ENCODE measurements at places on chromosomes 5 and 9. TPM values are rescaled to one million over a fixed set of nuclear protein-coding genes. Genes with fewer than 3 reads are reported as not detected.

DNA sequence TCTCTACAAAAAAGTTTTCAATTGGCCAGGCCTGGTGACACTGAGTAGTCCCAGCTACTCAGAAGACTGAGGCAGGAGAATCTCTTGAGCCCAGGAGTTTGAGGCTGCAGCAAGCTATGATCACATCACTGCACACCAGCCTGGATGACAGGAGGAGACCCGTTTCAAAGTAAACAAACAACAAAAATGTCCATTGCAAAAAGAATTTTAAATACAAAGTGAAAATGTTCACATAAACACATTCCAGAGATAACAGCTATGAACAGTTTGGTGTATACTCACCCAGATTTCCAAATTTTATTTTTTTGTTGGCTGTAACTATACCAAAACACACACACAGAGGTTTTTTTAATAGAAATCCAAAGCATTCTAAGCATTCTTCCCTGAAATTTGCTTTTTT lies 39.8 kb downstream of the ADRA1B start:
- no peak for DNase-seq

GRCh38 chr9:126372716-126373115 lies 46.1 kb downstream of the MVB12B start:
- DNase-seq = no peak

GRCh38 chr5:166856791-166857190 lies 1434.7 kb upstream of the WWC1 start:
- DNase-seq = no peak

DNA sequence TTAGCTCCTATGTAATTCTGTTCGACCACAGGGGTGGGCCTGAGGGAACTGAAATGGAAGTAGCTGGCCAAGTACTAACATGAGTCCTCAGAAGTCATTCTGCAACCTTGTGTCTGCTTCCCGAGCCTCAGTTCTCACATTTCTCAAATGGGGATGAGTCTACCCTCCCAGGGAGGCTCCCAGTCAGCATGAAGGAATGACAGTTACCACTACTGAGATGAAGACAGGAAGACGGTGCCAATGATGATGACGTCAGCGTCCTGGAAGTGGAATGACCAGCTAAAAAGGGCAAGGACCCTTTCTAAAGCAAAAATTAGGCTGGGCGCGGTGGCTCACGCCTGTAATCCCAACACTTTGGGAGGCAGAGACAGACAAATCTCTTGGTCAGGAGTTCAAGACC lies 6.8 kb downstream of the PIP5KL1 start:
- no peak for DNase-seq

DNA sequence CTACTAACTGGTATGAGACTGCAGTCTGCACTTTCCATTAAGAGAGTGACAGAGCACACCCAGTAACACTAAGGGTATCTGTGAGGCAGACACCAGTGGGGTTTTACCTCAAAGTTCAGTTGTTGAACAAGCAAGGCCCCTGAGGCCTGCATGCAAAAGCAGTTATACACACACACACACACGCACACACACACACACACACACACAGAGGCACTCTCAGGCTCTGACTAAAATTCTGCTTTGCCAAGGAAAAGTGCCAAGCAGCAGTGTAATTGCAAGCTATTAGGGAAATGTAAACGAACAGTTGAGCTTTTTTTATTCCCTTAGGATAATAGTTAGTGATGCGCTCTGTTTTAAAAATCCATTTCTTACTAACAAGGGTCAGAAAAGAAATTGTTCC lies 377.1 kb downstream of the SPOCK1 start:
- no peak for DNase-seq

DNA sequence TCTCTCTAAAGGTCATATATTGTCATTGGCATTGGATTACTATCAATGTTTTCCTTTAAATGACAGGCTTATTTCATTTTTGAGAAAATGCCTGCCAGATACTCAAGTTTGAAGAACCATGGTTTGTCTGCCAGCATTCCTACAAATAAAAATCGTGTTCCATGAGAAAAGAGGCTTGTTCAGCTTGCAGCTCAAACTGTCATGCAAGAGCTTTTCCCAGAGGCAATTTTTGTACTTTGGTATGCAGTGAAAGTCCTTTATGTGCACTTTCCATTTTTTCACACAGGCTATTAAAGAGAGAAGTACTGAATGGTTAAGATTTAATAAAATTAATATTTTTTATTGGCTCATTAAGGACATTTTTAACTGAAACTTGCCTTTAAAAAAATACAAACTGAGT lies 110.4 kb downstream of the FBXO4 start:
- no peak for DNase-seq

The SH3TC2 gene
- 2.0 TPM for total RNA-seq

The ADAMTS16 gene
- 0.49 TPM for total RNA-seq

The PCDHB7 gene
- total RNA-seq = 0.98 TPM

- DNase-seq = no peak
Measured at GRCh38 chr5:163894645-163895044, 389.2 kb downstream of the MAT2B start.

The PCDHB4 gene
- total RNA-seq = 8.3 TPM

The DMRT3 gene
- total RNA-seq = not detected

- peak; percentile 70 for DNase-seq
Measured at GRCh38 chr5:133406208-133406976, 205.9 kb downstream of the FSTL4 start.

DNA sequence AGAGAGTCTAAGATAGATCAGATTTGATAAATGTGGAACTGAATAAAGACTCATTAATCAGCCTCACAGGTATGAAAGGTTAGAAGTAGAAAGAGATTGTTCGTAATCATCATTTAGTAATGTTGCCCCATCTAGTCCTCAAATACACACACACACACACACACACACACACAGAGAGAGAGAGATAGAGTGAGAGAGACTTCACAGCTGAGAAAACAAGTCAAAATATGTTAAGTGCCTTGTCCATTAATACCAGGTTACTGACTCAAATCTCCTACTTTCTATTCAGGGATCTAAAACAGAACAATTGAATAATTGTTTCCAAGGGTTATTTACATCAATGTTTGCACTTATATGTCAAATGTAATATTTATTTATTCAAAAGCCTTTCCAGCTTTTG lies 284.6 kb downstream of the MRPS30 start:
- DNase-seq = no peak

The QRFP gene
- not detected for total RNA-seq

The WDR31 gene
- total RNA-seq = 2.0 TPM

The INSL4 gene
- not detected for total RNA-seq

The DAB2IP gene
- total RNA-seq = 38.8 TPM

GRCh38 chr9:94937214-94937903 lies 210.9 kb downstream of the AOPEP start:
- no peak for DNase-seq

The UNC5A gene
- not detected for total RNA-seq

- no peak for DNase-seq
Measured at GRCh38 chr5:156667616-156668015, 182.5 kb upstream of the PPP1R2B start.

DNA sequence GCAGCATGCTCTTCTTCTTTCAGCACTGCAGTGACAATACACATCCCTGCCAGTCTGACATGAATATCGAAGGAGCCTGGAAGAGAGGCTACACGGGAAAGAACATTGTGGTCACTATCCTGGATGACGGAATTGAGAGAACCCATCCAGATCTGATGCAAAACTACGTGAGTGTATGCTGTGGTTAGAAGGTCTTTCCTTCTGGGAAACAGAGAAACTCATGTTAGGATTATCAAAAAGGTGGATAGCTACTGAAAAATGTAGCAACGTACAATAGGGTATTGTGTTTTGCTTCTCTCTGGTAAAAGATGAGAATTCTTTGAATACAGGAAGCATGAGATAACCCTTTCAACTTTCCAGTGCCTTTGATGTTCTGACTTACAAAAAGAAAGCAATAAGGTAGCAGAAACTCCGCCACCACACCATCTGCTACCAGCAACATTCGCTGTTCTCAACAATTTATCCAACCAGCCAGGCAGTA lies 133.3 kb downstream of the PCSK5 start:
- no peak for DNase-seq

GRCh38 chr5:77171141-77171910 lies 39.2 kb upstream of the PDE8B start:
- no peak for DNase-seq

GRCh38 chr9:22241611-22242010 lies 205.0 kb upstream of the DMRTA1 start:
- no peak for DNase-seq

DNA sequence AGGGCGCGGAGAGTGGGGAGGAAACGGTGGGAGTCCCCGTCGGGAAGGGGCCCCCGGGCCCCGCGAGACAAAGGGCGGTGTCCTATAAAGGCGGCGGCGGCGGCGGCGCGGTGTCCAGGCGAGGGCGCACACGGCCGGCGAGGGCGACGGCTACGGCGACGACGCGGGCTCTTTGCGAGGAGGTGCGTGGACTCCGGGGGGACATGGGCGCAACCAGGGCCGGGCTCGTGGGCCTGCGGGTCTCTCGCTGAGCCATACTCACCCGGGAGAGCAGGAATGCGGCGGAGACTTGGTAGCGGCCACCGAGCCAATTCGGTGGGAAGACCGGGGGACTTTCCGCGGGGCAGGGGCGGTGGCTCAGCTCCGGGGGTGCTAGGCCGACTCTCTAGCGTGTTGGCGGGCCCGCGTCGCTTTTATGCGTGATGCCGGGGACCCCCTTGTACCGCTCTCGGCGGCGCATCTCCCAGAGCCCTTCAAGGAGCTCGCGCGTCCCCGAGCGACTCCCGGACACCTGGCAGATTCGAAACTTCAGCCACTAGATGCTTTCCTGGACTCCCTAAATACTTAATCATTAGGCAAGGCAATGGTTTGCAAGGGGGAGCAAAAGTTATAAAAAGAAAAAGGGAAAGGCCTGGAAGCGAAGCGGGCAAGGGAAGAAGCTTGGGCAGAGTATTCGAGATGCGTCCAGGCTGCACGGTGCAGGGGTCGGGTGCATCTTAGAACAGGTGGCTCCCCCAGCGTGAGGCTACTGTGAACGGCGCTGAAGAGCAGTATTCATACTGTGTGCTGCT lies 5.9 kb upstream of the TAL2 start:
- DNase-seq = no peak

- no peak for DNase-seq
Measured at GRCh38 chr5:168984135-168984675, 316.7 kb downstream of the SLIT3 start.

The IL4 gene
- not detected for total RNA-seq

DNA sequence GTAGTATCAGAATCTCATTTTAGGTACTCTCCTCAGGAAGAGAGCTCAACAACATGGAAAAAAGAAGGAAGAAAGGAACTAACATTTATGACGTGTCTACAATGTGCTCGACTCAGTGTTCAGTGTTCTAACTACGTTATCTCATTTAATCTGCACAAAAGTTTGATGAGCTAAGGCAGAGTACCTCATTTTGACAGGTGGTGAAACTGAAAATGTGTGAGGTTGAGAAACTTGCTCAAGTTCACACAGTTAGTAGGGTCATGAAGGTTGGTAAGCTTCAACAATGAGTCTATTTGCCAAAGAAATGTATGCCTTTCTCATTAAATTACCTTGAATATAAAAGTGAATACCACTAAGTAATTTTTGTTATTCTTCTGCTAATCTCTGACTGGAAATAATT lies 165.1 kb downstream of the CAAP1 start:
- DNase-seq = no peak

The TOMM5 gene
- 70.7 TPM for total RNA-seq

The ADAMTS2 gene
- total RNA-seq = 17.4 TPM

The PSAT1 gene
- 6.9 TPM for total RNA-seq

DNA sequence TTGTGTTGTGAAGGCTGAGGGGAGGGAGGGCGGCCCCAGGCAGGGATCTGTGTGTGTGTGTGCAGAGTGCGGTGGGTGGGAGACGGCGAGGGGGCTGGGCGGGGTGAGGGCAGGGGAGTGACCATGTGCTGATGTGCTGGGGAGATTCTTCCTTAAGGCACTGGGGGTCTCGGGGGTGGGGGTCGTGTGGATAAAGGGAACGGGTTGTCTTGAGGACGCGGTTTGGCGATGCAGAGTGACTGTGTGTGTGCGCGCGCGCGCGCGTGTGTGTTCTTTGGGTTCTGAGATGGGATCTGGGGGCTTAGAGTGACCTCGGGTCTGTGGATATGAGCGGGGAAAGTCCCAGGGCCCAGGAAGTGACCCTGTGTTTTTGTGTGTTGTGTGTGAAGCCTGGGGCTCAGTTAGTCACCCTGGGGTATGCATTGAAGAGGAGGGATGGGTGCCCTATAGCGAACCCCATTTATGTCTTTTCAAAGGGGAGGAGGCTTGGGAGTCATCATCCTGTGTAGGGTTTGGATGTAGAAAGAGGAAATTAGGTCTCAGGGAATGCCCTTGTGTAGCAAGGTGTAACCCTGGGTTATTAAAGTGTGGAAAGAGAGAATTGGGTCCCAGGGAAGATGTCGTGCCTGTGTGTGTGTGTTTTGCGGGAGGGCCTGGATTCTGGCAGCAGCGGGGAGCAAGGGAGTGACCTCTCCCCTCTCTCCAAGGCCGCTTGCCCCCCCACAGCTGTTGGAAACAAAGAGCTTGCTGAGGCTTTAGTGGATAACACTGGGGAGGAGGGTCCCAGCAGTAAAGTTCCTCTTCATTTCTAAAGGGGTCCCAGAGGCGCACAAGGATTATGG lies 1.4 kb downstream of the TMEFF1 start:
- no peak for DNase-seq

The TAF7 gene
- 53.8 TPM for total RNA-seq

DNA sequence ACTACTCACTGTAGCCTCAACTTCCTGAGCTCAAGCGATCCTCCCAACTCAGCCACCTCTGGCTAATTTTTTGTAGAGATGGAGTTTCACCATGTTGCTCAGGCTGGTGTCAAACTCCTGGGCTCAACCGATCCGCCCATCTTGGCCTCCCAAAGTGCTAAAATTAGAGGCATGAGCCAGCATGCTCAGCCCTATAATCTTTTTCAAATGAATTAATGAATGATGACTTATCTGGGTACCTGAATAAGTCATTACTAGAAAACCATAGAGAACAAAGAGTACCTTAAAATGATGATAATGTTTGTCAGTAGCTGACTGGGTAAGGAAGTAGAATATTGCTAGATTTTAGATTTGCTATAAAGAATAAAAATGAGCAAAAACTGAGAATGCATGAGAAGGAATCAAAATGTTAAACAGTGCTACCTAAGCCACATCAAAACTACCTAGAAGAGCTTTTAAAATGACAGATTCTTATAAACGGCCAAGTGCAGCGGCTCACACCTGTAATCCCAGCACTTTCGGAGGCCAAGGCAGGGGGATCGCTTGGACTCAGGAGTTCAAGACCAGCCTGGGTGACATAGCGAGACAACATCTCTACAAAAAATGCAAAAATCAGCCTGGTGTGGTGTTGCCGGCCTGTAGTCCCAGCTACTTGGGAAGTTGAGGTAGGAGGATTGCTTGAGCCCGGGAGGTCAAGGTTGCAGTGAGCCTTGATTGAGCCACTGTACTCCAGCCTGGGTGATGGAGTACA lies 13.6 kb downstream of the FNBP1 start:
- DNase-seq = no peak

DNA sequence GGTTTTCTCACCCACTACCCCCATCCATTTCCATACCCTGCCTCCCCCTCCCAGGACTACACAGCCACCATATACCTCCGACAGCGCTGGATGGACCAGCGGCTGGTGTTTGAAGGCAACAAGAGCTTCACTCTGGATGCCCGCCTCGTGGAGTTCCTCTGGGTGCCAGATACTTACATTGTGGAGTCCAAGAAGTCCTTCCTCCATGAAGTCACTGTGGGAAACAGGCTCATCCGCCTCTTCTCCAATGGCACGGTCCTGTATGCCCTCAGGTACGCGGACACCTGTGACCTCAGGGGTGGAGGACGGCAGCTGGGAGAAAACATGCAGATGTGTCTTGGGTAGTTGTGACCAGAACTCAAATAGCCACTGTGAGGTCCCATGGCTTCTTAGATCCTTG lies 11.6 kb downstream of the GABRP start:
- DNase-seq = no peak

Data from vagina (tissue), 2 donors.